Activated naive CD8-positive, alpha-beta T cell treated with anti-CD3 and anti-CD28 coated beads, Interleukin-2, amount 10 ng/mL, durations not matched to agents 7 days and 5 days (primary cell): ENCODE measurements at places on chromosomes 12 and 14. TPM values are rescaled to one million over a fixed set of nuclear protein-coding genes. Genes with fewer than 3 reads are reported as not detected.

- DNase-seq = no peak
- H3K4me1 ChIP-seq = peaks cover 36% of the 10 kb centered on the region
- H3K4me3 ChIP-seq = no peak overlapping the region
- no peak overlapping the region for H3K27ac ChIP-seq
- peaks cover 5% of the 10 kb centered on the region for H3K36me3 ChIP-seq
These were observed 1.1 kb downstream of the IGF1 start for GRCh38 chr12:102479099-102479885.

GRCh38 chr14:82720946-82721345, 1187.3 kb upstream of the SEL1L start:
- no peaks in the 10 kb centered on the region for H3K4me1 ChIP-seq
- no peaks in the 10 kb centered on the region for H3K27me3 ChIP-seq
- no peak overlapping the region for H3K27ac ChIP-seq
- no peak overlapping the region for H3K4me3 ChIP-seq

DNA sequence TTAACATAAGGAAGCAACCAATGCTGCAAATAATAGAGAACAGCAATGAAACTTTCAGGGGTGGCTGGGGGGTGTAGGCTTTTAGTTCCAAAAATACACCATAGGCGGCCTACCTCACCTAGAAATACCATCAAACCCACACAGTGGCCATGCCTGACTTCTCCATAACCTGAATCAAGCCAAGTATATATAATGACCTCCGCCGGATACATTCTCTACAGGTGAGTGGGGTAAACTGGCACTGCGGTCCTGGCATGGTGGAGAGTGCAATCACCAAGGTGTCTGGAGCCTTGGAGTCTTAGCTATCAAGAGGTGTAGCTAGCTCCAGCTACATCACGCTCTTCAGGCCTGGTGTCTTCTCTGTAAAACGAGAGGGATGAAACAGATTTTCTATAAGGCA, 1.2 kb downstream of the ZBTB25 start:
- no peaks in the 10 kb centered on the region for H3K27me3 ChIP-seq
- H3K27ac ChIP-seq = peak overlapping the region; percentile 98
- peaks cover 24% of the 10 kb centered on the region for H3K36me3 ChIP-seq
- peak; percentile 42 for DNase-seq

The MANSC1 gene
- total RNA-seq = not detected

The OTOGL gene
- total RNA-seq = not detected

The ACVRL1 gene
- total RNA-seq = not detected

GRCh38 chr12:7128681-7129286, at the start of gene RBP5:
TSS of gene RBP5 (minus strand) at chr12:7128889. CDS start at chr12:7128775, 114 bp downstream.
- peak within 1 kb of the TSS; percentile 93 for H3K27ac ChIP-seq
- no peak for DNase-seq
- peaks cover 29% of the 10 kb centered on the region for H3K4me1 ChIP-seq

DNA sequence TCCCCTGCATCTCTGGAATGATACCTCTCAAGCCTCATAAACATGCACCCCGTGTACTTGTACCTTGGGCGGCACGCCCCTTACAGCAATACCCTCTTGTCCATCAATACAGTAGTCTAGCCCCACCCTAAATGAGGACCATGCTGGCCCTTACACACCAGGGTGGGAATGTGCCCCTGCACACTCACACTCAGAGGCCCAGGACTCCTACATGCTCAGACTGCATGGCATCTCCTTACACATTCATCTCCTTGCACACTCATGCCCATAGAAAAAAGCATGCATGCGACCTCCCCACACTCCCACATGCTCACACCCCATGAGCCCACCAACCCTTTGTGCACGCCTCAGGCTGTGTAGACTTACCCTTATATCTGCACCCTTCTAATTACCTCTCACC, 22.0 kb downstream of the ITGA7 start:
- H3K27ac ChIP-seq = no peak overlapping the region
- peaks cover 12% of the 10 kb centered on the region for H3K4me1 ChIP-seq
- no peak for DNase-seq
- H3K4me3 ChIP-seq = no peak overlapping the region
- H3K27me3 ChIP-seq = peaks cover 25% of the 10 kb centered on the region

The FAM181A gene
- total RNA-seq = not detected

DNA sequence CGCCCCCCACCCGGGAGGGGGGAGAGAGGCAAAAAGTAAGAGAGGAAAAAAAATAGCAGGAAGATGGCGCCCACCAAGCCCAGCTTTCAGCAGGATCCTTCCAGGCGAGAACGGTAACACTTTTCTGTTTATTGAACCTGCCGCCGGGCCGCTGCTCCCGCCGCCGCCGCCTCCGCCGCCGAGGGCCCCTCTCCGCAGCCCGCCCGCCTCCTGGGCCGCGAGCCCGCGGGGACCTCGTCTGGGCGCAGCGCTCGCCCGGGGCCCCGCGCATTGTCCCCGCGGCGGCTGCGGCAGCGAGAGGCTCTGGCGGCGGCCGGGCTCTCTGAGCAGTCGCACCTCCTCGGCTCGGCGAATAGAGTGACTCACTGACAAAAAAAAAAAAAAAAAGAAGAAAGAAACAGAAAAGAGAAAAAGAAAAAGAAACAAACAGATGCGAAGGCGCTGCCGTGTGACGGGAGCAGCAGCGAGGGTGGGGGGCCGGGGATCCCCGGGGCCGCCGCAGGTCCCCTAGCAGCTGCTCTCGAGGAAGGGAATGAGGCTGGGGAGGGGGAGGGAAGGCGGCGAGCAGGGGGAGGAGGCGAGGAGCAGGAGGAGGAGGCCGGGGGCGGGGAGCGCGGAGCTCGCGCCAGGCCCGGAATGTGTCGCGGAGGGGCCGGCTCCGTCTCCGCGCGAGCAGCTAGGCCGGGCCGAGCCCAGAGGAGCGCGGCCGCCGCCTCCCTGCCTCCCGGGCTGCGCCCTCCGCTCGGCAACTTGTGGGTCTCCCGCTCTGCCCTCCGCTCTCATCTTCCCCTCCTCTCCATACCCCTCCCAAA, 781 bp downstream of the NPAS3 start:
- H3K27me3 ChIP-seq = peaks cover 62% of the 10 kb centered on the region
- no peaks in the 10 kb centered on the region for H3K36me3 ChIP-seq
- peak; percentile 37 for DNase-seq
- peak overlapping the region; percentile 65 for H3K27ac ChIP-seq

DNA sequence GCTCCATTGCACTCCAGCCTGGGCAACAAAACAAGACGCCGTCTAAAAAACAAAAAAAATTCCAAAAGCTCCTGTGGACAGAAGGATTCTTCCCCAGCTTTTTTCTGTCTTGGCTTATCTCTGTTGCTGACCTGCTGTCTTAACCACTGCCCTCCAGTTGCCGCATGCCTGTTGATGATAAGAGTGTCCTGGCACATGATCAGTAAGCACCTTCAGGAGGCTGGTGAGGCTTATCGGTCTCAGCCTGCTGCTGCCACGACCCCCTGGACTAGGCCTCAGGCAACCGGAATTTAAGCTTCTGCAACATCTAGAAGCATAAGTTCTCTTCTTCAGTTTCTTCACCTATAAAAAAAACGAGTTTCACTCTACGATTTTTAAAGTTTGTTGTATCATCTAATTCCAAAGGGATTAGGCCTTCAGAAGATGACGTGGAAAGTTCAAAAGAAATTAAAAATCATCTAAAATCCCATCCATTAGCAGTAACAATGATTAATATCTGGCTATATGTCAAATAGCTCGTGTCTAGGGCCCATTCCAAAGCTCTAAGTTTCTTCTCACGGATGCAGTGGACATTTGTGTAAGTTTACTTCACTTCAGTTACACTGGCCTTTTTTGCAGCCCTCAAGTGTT, 46.4 kb downstream of the RESF1 start:
- H3K27ac ChIP-seq = no peak overlapping the region
- no peaks in the 10 kb centered on the region for H3K27me3 ChIP-seq

GRCh38 chr12:42958291-42958674, 368.7 kb upstream of the PRICKLE1 start:
- H3K36me3 ChIP-seq = no peaks in the 10 kb centered on the region
- no peak overlapping the region for H3K4me3 ChIP-seq
- H3K27ac ChIP-seq = no peak overlapping the region
- H3K27me3 ChIP-seq = no peaks in the 10 kb centered on the region

DNA sequence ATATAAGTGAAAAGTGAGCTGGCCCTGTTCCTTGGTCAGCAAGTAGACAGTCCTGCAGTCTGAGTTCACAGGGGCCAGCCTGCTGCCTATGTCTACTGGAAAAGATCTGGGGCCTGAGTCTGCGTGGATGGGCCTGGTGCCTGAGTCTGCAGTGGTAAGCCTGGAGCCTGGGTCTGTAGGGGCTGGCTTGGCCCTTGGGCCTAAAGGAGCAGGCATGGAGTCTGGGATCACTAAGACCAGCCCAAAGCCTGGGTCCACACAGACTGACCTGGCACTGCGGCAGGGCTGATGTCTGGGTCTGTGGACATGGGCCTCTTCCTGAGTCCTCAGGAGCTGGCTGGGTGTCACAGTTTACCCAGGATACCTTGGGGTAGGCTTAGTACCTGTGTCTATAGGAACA, 95.4 kb downstream of the KLHL28 start:
- no peak for DNase-seq
- peaks cover 3% of the 10 kb centered on the region for H3K27me3 ChIP-seq
- H3K4me1 ChIP-seq = no peaks in the 10 kb centered on the region
- no peak overlapping the region for H3K27ac ChIP-seq
- H3K4me3 ChIP-seq = no peak overlapping the region

The METAP2 gene
- total RNA-seq = 64.3 TPM

- no peak overlapping the region for H3K4me3 ChIP-seq
- H3K36me3 ChIP-seq = no peaks in the 10 kb centered on the region
- no peak for DNase-seq
- H3K27ac ChIP-seq = no peak overlapping the region
- no peaks in the 10 kb centered on the region for H3K27me3 ChIP-seq
These were observed 112.0 kb upstream of the CLEC14A start for GRCh38 chr14:38367922-38368321.

The KRT6C gene
- total RNA-seq = not detected

DNA sequence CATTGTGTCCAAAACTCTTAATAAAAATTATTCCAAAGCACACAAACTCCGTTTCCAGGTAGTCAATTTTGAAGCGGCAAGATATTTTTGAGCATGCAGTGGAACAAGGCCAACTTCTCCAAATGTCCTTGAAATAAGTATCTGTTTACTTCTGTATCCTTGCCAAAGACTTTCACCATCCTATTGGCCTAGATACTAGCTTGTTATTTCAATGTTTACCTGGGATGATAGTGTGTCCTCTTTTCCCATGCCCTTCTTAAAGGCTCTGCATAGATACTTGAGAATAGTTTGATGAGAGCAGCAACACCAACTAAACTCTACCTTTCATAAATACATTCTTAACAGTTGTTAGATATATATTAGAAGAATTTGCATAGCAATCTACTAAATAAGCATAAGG, 160.9 kb downstream of the KCNC2 start:
- H3K4me3 ChIP-seq = no peak overlapping the region
- H3K27ac ChIP-seq = no peak overlapping the region
- H3K27me3 ChIP-seq = no peaks in the 10 kb centered on the region
- no peaks in the 10 kb centered on the region for H3K36me3 ChIP-seq

GRCh38 chr14:85172290-85172689, 357.7 kb upstream of the FLRT2 start:
- H3K36me3 ChIP-seq = no peaks in the 10 kb centered on the region
- no peak for DNase-seq
- H3K4me1 ChIP-seq = no peaks in the 10 kb centered on the region
- no peak overlapping the region for H3K27ac ChIP-seq

GRCh38 chr14:64879635-64880220, at the start of gene SPTB:
TSS of gene SPTB (minus strand) at chr14:64879907. CDS start at chr14:64823094, 56,813 bp downstream.
- no peak within 1 kb of the TSS for H3K27ac ChIP-seq
- peaks cover 12% of the 10 kb centered on the region for H3K4me1 ChIP-seq
- no peaks in the 10 kb centered on the region for H3K36me3 ChIP-seq

The PRH2 gene
- not detected for total RNA-seq

The SELPLG gene
- total RNA-seq = 159 TPM

DNA sequence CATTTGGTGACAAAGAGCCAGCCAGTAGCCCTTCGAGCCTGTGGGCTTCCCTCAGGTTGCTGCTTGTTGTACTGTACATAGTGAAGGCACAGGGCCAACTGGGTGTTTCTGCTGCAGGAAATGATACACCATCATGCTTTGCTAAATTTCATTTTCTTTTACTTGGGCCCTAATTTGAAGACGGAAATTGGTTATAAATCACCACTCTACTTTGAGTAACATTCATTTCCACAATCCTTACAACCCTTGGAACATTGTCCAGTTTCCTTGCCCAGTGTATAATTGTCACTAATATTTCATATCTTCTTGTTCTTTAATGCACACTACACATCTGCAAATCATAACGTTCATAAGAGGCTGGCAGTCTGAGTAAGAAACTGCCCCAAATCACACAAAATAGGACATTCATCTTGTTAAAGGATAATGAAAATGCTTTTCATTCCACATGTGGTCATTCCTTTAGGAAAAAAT, 30.2 kb downstream of the MSRB3 start:
- no peak overlapping the region for H3K4me3 ChIP-seq
- no peaks in the 10 kb centered on the region for H3K4me1 ChIP-seq
- no peak for DNase-seq
- H3K36me3 ChIP-seq = no peaks in the 10 kb centered on the region
- H3K27me3 ChIP-seq = peaks cover 9% of the 10 kb centered on the region

- no peak overlapping the region for H3K4me3 ChIP-seq
- peaks cover 14% of the 10 kb centered on the region for H3K36me3 ChIP-seq
- DNase-seq = no peak
- H3K4me1 ChIP-seq = peaks cover 5% of the 10 kb centered on the region
- no peaks in the 10 kb centered on the region for H3K27me3 ChIP-seq
- no peak overlapping the region for H3K27ac ChIP-seq
These were observed 24.9 kb downstream of the UBE3B start for GRCh38 chr12:109502332-109502731.

The SNAPC1 gene
- total RNA-seq = 5.1 TPM

DNA sequence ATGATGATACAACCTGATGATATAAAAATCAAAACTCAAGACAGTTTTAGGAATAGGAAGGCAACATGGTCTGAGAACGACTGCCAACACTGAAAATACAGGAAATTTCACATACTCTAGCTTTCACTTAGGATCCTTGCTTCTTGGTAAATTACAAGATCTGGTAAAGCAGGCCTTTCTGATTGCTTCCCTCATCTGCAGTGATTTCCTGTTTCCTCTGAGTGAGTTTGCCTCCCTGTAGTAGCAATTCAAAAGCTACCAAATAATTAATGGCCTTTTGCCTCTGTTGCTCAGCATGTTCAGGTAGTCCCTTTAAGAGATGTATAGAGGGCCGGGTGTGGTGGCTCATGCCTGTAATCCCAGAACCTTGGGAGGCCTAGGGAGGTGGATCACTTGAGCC, 2.0 kb upstream of the IRAK3 start:
- H3K27me3 ChIP-seq = peaks cover 58% of the 10 kb centered on the region
- H3K27ac ChIP-seq = no peak overlapping the region
- no peak overlapping the region for H3K4me3 ChIP-seq

- no peak overlapping the region for H3K27ac ChIP-seq
- peaks cover 44% of the 10 kb centered on the region for H3K4me1 ChIP-seq
- H3K4me3 ChIP-seq = no peak overlapping the region
- no peaks in the 10 kb centered on the region for H3K27me3 ChIP-seq
- peak; percentile 54 for DNase-seq
- H3K36me3 ChIP-seq = peaks cover 34% of the 10 kb centered on the region
These were observed 85.6 kb downstream of the SYNE2 start for GRCh38 chr14:63938198-63939005.
